ENCODE measurements at places on chromosomes 5 and 9.

- DNase-seq, result no peak
These were observed 43.4 kb upstream of the COL5A1 start for GRCh38 chr9:134597957-134598883.

DNA sequence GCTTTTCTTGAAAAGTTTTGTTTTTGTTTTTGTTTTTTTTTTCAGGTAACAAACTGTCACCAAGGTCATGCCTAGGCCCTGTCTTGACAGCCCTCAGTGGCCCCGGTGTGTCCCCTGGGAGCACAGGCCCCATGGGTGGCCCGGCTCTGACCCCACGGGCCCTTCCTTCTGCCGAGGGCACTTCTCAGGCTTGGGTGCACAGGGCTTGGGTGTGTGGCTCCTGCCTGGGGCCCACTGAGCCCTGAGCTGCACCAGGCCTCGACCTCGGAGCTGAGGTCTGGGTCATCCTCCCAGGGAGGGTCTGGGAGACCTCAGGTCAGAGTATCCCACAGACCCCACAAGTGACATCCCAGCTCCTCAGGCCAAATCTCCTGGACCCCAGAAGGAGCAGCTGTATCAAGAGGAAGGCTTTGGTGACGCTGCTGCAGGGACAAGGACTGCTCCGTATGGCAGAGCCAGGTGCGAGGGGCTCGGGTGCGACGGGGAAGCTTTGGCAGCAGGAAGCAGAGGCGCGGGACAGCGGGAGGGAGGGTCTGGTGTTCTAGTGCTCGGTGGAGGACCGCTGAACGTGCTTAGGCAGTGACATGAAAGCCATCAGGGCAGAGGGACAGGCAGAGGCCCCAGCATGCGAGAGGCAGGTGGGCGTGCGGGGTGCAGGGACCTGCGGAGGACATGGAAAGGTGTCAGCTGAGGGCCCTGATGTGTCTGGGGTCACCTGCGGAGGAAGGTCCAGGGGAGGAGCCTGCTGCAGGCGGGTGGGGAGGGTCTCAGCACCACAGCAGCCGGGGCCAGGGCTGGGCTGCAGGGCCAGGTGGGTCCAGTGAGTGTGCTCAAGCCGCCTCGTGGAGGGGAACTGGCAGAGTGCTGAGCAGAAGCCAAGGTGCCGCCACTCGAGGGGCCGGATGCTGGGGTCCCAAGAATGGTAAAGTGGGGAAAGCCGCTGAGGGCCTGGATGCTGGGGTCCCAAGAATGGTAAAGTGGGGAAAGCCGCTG is 18.4 kb upstream of the SLC9A3 start:
- DNase-seq, result no peak

- DNase-seq, result no peak
These were observed 3.2 kb upstream of the TENT4A start for GRCh38 chr5:6710070-6710469.

- no peak for DNase-seq
These were observed 41.6 kb downstream of the GNA14 start for GRCh38 chr9:77606526-77606925.
